ENCODE measurements at places on chromosomes 3 and 15.

DNA sequence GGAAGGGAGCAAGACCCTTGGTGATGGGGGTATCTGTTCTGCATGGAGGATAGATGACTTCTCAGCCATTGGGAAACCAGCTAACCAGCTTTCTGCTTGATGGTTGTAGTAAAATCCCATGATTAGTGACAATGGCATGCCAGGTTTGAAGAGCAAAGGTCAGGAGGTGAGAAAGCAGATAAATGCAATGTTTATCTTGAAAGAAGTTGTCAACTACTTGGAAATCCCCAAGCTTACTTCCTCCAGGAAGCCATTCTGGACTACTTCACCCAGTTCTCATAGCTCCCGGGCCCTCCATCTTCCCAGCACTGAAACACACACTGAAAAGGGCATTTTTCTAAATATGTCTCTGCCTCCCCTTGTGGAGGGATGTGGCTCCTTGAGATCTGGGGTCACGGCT lies 51.3 kb downstream of the SMAD3 start:
- DNase-seq = no peak

DNA sequence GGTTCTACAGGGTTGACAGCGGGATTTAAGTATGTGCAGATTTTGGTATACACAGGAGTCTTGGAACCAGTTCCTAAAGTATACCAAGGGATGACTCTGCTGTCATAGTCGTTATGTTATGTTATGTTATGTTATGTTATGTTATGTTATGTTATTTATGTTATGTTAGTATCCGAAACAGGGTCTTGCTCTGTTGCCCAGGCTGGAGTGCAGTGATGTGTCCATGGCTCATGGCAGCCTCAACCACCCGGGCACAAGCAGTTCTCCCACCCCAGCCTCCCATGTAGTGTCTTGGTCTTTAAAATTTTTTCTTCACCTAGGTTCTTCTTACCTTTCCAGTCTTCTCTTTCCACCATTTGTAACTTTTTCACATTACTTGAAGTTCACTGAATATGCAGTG lies 21.7 kb downstream of the PPP4R2 start:
- no peak for DNase-seq

DNA sequence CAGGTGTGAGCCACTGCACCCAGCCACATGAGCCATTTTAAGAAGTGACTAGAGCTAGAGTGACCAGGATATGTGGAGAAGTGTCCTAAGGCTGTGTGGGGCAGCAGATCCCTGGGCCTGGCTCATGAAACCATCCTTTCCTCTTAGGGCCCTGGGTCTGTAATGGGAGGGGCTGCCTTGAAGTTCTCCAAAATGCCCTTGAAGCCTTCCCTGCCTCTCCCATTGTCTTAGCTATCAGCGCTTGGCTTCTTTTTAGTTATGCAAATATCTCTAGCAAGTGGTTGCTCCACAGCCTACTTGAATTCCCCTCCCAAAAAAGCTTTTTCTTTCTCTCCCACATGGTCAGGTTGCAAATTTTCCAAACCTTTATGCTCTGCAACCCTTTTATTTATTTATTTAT lies 112.4 kb upstream of the SPATA16 start:
- no peak for DNase-seq

- DNase-seq = no peak
Measured at GRCh38 chr3:141646760-141647561, 91.1 kb upstream of the RNF7 start.

DNA sequence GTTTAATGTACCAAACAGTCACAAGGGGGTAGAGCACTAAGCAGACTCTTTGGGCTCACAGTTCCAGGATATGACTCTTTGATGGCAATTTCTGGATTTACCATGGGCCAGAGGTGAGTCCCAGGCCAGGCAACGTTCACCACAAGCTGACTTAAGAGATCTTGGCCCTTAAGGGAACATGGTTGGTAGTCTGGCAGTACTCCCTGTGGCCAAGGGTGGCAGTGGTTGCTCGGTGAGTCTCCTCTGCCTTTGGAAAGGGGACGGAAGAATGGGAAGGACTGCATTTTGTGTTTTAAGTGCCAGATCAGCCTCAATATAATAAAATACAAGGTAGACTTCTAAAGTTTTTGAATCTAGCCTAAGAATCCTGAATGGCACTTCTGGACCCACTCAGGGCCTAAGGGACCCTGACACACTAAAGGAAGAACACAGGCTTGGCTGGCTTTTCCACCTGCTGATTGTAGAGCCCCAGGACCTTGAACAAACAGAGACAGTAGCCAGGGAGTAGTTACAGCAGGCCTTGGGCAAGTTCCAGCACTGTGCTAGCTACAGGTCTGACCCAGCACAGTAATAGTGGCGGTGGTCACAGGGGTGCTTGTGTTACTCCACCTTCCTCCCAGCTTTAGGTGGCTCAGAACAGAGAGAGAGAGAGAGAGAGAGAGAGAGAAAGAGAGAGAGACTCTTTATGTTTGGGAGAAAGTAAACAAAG lies 730.7 kb upstream of the ALCAM start:
- DNase-seq = no peak

- DNase-seq = no peak
Measured at GRCh38 chr15:79858469-79858868, 38.3 kb downstream of the MTHFS start.

- no peak for DNase-seq
Measured at GRCh38 chr15:92707880-92708551, 52.4 kb upstream of the FAM174B start.

DNA sequence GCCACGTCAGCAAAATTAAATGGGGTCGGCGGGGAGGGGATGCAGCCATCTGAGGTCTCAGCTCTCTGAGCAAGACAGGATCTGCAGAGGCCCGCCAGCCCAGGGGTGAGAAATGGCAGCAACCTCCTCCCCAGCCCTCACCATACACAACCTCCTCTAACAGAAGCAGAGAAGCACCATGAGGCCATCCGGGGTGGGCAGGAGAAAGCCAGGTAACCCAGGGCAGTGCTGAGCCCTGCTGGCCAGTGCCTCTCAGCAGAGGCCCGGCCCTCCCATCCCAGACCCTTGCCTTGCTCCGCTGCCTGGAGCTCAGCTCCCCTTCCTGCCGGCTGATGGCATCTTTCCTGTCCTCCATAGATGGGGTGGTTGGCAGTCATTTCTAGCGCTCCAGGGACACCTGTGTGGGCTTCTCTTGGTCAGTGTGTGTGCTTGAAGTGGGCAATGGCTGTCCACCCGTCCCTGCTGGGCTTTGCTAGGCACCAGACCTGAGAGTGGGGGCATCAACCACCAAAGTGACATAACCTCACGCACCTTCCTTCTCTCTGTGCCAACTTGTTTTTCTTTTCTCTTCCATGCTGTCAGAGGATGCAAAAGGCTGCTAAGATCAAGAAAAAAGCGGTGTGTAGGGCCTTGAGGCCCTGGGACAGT lies 175.8 kb downstream of the NSMCE3 start:
- DNase-seq = no peak

DNA sequence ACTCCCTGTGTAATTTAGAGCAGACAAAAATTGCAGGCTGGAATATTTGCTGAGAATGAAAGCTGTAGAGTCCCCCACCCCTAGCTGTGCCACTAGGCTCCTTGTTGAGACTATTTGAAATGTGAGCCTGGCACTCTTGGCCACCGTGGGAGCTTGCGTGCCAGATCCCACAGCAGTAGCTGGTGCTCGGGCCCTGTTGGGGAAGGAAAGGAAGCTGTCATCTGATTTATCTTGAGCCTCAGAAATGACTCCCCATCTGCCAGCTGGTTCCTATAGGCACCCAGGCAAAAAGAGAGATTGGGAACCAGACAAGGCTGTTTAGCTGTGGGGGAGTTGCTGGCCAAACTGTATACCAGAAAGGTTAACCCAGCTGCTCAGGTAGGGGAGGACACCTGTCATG lies 23.4 kb upstream of the CLEC3B start:
- no peak for DNase-seq

DNA sequence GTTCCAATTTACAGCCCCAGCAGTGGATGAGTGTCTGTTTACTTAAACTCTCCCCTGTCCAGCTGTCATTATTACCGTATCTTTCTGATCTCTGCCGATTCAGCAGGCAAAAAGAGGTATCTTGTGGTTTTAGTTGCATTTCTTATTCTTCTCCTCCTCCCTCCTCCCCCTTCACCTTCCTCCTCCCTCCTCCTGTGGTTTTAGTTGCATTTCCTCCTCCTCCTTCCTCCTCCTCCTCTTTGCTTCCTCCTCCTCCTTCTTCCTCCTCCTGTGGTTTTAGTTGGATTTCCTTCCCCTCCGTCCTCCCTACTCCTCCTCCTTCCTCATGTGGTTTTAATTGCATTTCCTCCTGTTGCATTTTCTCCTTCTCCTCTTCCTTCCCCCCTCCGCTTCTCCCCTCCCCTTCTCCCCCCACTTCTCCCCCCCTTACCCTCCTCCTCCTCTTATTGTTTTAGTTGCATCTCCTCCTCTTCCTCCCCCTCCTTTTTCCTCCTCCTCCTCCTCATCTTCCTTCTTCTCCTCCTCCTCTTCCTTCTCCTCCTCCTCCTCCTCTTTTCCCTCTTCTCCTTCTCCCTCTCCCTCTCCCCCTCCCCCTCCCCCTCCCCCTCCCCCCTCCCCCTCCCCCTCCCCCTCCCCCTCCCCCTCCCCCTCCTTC lies 25.3 kb upstream of the VPS33B start:
- no peak for DNase-seq

DNA sequence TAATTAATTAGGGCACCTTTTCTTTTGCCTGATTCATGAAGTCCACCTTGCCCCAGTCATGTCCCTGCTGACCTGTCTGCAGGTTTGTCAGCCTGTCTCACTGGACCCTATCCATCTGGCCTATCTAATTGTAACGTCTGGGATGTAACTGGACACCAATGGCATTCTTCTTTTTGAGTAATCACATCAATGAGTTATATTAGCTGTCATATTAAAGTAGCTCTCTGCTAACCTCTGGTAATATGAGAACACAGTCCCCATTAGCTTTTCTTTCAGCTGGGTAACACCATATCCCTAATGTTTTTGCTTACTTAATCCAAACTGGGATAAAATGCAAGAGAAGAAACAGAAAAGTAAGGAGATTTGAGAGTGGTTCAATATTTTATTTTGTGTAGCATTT lies 166.2 kb upstream of the VEPH1 start:
- DNase-seq = no peak

GRCh38 chr15:45391746-45392583 lies 13.6 kb upstream of the GATM start:
- no peak for DNase-seq

GRCh38 chr3:157544501-157545130 lies 41.4 kb upstream of the VEPH1 start:
- peak; percentile 60 for DNase-seq

DNA sequence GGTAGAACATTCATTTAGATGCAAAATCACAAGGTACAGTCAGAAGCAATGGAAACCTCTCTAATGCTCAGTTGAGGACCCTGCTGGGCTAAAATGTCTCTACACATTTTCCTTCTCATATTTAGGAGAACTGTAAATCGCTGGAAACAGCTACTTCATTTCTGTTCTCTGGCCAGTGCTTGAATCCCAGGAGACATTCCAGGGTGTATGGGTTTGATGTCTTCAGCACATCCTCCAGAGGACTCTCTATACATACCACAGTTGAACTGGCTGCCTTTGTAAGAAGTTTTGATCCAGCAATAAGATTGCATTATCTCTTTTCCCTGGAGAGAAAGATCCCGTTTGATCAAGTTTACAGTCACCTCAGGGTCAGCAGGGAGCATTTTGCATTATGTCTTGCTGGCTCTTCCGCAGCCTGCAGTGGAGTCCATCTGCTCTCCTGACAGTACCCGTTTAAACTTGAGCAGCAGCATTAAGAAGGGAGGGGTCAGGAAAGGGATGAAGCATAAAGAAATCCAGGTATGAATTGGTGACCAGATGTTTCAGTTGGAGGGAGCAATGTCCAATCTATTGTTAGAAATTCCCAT lies 676.0 kb downstream of the EPHA3 start:
- DNase-seq = no peak

All from AG09309 (cell line).